Brain (organoid and tissue), 16 donors: ENCODE measurements at places on chromosomes 11 and 22.

DNA sequence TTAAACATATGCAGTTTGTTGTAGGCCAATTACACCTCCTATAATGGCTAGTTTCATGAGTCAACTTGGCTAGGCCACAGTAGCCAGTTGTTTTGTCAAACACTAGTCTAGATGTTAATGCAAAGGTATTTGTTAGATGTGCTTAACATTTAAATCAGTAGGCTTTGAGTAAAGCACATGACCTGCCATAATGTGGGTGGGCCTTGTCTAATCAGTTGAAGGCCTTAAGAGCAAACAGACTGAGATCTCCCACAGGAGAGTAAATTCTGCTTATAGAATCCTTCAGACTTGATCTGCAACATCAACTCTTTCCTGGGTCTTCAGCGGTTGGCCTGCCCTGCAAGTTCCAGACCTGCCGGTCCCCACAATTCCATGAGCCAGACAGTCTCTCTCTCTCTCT, 1345.9 kb downstream of the BRD1 start:
- no peak for DNase-seq

DNA sequence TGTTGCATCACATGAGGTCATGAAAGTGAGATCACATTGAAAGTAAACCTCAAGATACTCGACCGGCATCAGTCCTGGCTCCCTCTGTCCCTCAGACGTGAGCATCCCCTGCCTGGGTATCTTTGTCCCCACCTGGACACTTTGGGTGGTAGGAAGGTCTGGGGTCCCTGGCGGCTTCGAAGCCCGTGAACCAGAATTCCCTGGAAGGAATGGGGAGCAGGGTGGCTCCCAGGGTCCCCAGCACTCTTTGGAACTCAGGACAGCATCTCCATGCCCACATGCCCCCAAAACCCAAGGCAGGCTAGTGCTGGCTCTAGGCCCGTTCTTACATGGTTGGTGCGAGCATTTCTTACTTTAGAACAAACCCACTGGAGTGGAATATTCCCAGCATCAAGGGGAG, 7.5 kb downstream of the DERL3 start:
- DNase-seq: no peak

GRCh38 chr11:124945826-124946225, 8.2 kb upstream of the CCDC15 start:
- no peak for DNase-seq

GRCh38 chr11:115803073-115803740, 299.0 kb upstream of the CADM1 start:
- no peak for DNase-seq

- no peak for DNase-seq
Measured at GRCh38 chr22:37804352-37804880, 3.3 kb upstream of the GCAT start.
